ENCODE measurements at places on chromosomes 3 and 15.
A peak's percentile ranks its signal among the peaks of the same experiment; 100 is the strongest.

GRCh38 chr15:78909791-78910228 lies 35.0 kb downstream of the CTSH start:
- DNase-seq: peak; percentile 44

DNA sequence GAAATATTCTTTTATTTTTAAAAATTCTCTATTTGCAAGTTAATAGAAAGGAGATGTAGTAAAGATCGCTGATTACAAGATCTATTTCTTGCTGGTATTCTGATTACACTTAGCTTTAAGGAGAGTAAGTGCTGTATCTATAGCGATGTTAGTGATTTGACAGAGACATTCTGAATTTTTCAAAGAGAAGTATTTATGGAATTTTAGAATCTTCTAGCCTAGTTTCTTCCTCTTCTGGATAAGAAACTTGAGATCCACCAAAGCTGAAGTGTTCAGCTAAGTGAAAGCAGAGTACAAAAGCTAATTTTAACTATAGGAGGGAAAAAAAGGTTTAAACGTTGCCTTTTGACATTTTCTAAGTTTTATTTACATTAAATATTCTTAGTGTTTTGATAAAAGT lies 72.1 kb upstream of the RARB start:
- DNase-seq: peak; percentile 25

- peak; percentile 90 for DNase-seq
Measured at GRCh38 chr3:134327594-134327975, 46.7 kb downstream of the AMOTL2 start.

DNA sequence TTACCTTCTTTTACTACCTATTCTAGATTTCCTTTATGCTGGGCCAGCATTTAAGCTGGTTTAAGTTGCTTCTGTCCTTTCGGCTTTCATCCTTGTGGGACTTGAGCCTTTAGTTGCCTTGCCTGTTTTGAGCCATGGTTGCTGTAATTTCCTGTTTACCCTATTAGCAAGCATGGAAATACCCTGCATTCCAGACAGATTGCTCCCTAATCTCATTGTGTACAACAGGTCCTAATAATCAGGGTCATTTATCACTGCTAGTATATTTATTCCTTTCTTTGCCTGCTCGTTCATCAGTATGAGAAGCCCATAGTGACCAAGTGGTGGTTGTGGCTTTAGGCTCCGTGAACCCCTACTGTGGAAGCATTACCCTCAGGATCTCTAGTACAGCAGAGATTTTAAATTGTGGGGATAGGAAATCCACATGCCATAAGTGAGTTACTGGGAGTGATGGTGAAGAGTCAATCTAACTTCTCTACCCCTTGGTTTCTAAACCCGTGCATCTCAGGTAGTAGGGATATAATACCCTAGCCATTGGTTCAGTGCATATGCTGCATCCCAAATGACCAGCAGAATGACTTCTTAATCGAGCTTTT lies 31.9 kb downstream of the NCK1 start:
- DNase-seq: peak; percentile 71

DNA sequence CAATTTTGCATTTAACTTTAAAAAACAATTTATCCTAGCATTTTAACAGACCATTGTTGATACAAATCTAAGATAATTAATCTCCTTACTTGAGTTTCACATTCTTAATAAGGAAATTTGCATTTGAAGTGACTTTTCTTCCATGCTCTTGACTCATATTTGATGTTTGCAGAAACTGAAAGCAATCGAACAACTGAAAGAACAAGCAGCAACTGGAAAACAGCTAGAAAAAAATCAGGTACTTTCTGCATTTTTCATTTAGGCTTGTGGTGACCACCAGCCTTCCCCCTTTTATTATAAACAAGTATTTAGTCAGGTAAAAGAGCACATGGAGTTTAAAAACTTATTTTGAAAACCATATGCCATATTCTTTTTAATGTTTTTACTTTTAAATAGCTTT lies 20.1 kb upstream of the SELENOT start:
- no peak for DNase-seq

GRCh38 chr15:95085056-95085455 lies 853.7 kb downstream of the MCTP2 start:
- DNase-seq: peak; percentile 21

DNA sequence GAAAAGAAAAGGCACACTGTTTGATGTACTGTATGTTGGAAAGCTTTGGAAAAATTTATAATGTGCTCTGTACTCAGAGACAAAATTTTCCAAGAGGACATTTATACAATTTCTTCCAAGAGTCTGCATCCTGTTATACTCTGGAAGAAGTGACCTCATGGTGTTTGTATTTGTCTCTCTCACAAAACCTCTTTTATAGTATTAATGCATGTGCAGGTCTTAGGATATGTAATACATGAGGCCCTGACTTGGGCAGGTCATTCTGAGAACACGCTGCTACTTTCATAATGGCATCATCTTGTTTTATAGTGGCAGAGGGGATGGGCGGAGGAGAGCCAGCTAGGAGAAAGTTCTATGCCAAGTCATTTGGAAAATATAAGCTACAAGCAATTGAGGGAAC lies 72.0 kb upstream of the P3H2 start:
- DNase-seq: peak; percentile 22

- no peak for DNase-seq
Measured at GRCh38 chr15:63977119-63977518, 69.2 kb downstream of the DAPK2 start.

GRCh38 chr3:112925969-112926368 lies 48.9 kb downstream of the CD200R1 start:
- DNase-seq: no peak

- no peak for DNase-seq
Measured at GRCh38 chr3:33008282-33008681, 56.8 kb downstream of the CCR4 start.

- DNase-seq: peak; percentile 75
Measured at GRCh38 chr3:42497009-42497731, 5.3 kb upstream of the VIPR1 start.

DNA sequence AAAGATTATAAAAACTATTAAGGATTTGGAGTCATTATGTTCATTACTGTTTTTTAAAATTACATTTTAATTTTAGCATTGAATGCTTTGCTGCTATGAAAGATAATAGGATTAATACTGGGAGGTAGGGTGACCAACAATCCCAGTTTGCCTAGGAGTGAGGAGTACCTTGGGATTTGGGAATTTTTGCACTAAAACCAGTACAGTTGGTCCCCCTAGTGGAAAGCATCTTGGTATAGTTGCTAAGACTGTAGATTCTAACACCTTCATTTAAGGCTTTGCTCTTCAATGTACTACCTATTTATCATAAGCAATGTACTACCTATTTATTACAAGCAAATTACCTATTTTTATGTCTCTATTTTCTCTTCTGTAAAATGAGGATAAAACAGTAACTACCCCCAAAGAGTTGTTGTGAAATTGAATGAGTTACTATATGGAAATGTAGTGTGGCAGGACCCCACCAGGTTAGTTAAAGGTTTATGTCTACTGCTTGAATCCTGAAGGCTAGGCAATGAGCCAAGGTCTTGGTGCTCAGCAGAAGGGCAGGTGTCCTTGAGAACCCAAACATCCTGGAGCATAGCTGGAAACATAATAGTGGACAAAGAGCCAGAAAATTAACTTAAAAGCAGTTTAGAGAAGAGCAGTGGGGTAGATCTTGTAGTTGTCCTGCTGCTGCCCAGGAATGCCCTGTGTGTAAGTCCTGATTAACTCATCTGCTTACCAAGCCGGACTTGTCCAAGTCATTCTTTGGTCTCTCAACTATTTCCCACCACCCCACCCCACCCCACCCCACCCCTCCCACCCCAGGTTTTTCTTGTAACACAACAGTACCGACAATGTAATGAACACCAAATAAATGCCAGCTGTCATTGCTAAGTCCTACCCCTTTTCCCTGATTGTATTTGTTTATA lies 49.2 kb upstream of the NMD3 start:
- no peak for DNase-seq

DNA sequence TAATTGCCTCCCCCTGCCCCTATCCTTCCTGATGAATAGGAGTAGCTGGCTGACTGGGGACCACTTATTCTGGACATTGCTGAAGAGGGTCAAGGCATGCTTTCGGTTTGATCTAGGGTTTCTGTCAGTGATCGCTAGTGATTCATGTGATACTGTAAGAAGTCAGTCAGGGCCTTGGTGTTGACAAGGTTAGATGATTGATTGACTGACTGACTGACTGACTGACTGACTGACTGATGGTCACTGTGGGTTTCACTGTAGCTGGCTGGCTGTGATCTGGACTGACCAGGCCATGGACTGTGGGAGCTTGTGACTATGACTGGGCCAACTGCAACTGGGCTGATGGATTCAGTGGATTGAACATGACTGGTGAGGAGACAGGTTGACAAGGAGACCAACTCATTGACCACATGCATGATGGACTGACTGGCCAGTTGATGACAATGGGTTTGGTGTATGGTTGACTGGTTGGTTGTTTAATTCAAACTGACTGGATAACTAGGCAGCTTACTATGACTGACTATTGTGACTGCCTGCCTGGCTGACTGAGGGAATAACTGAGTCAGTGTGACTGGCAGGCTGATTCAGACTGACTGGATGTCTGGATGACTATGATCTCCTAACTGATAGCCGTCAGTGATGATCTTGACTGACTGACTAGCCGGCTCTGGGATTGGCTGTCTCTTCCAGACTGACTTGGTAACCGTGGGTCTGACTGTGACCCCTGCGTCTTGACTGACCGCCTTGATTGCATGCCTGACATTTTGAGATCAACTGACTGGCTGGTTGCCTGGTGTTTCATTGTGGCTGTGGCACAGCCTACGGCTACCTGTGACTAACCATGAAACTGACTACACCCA lies 509.9 kb downstream of the SHQ1 start:
- DNase-seq: no peak

GRCh38 chr3:160106905-160107861 lies 118.0 kb upstream of the C3orf80 start:
- DNase-seq: no peak

DNA sequence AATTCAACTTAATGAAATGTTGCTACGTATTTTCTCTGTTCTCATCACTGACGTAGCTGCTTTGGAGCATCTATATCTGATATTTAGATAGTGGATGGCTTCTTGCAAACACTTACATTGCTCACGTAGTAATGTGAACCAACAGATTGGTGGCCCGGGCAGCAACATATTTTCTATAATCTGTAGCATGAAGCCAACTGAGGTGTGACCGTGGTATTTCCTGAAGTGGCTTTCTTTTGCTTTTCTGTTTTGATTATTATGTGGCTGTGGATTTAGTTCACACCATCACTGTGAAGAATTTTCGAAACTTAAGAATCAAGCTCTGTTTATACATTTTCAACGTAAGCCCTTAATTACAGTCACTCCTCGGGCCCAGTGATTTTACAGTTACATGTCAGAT lies 288.5 kb downstream of the LPP start:
- DNase-seq: no peak

DNA sequence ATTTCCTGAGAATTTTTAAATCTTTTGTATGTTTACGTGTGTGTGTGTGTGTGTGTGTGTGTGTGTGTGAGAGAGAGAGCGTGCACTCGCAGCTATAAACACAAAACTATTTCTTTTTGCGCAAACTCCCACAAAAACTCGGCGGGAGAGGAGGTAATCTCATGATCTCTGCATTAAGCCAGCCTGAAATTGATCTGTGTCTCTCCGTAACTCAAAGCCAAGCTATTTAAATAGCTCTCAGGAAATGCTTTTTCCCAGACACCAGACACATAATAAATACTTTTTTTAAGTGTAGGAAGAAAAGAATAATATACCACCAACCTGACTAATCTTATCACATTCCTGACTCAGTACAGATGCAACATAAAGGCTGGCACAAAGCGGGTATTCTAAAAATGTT lies 226.8 kb downstream of the MAGI1 start:
- DNase-seq: peak; percentile 20

DNA sequence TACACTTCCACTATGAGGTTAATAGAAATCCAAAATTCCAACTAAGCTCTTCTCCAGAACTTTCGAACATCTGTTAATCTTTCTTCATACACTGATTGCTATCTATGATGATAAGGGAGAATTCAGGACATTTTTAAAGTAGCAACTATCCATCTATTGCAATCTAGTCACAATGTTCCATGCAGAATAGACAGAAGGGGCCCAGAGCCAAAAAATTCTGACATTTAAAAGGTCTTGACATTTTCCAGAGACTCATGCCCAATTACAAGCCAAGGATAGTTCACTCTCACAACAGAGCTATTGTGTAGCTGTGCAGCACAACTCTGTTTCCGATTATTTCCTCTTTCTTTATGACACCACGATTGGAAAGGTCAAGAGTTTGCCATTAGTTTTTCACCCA lies 999.7 kb upstream of the ALCAM start:
- DNase-seq: no peak

- no peak for DNase-seq
Measured at GRCh38 chr15:42157381-42157780, 945 bp upstream of the PLA2G4F start.

- peak; percentile 85 for DNase-seq
Measured at GRCh38 chr15:90648137-90649070, 68.7 kb upstream of the BLM start.

DNA sequence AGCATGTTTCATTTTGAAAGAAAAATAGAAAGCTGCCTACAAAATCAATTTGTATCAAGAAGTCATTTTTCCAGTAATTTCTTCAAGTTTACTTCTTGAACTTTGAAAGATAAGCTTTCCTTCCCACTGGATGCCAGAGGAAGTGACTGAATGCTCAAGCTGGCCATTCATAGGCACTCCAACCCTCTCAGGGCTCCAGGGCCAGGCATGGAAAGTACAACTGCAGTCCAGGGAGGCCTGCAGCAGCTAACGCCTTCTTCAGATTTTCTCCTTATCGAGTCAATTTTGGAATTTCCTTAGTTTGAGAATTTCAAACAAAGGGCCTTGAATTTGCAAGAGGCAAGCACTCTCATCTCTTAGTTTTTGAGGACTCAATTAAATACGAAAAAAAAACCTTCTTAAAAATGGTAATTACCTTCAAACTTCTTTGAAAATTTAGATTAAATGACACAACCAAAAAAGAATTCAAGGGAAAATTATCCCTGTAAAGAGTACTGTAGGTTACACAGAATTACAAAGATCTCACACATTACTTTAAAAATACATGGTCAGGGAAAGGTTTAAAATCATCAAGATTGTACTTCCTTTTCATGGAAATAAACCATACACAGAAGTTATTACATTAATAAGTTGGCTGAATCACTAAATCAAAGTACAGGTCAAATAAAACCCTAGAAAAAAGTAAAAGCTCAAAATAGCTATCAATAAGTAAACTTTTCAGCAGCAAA lies 2.5 kb downstream of the UBP1 start:
- peak; percentile 27 for DNase-seq
